ENCODE measurements at places on chromosomes 6 and 20.

DNA sequence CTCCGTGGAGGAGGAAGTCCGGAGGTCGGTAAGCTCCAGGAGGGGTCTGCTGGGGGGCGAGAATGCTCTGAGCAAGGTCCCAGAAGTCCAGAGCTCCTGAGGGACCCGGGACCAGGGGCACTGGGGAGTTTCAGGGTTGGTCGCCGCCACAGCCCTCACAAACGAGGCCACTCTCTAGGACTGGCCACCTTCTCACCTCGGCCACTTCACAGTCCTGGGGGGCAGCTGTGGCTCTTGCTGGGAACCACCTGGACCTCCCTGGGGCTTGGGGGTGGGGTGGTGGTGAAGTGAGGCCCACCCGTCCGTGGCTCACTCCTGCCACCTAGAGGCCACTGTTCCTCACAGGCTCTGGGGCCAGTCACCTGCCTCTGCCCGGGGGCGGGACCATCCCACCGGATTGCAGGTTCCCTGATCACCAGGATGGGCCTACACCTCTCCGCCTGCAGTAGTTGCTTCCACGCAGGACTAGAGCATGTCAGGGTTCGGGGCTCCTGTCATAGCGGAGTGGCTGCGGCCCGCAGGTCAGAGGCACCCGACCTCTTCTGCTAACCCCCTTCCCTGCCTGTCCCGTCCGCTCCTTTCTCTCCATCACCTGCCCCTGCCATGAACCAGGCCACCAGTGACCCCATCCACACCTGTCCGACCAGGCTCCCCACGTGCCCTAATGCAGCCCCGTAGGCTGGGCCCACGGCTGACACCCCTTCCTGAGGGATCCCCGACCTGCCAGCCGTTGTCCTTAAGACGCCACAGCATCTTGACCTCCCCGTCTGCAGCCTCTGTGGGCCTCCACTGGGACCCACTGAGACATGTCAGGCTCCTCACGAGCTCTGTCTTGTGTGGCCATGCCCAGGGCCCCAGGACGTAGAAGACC, 5.1 kb upstream of the TCEA2 start:
- DNase-seq = peak; percentile 61

- DNase-seq = no peak
Observed at GRCh38 chr6:125102891-125103290, 50.7 kb upstream of the TPD52L1 start.

DNA sequence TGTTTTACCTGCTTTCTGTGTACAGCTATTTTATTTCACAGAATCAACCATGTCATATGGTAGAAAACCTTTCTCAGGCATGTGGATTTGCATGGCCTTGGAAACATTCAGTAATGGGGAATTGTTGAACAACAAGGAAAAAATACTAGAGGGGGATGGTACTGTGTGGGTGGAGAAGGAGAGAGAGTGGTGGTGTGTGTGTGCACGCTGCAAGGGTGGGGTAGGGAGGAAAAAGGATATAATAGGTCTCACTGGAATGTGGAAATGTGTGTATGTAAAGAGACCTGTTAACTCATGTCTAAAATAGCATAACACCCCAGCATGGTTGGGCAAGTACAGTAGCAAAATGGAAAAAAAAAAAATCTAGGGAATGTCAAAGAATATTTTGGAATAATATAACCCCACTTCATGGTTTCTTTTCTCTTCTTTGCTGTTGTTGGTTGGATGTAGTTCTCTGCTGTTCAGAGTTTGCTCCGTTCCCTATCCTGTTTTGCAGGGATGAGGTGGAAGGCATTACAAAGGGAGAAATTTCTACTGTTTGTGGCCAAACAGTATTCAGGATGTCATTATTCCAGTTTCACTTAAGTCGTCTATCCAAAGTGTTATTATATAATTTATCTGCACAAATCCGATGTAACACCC, 93.9 kb upstream of the CITED2 start:
- no peak for DNase-seq

DNA sequence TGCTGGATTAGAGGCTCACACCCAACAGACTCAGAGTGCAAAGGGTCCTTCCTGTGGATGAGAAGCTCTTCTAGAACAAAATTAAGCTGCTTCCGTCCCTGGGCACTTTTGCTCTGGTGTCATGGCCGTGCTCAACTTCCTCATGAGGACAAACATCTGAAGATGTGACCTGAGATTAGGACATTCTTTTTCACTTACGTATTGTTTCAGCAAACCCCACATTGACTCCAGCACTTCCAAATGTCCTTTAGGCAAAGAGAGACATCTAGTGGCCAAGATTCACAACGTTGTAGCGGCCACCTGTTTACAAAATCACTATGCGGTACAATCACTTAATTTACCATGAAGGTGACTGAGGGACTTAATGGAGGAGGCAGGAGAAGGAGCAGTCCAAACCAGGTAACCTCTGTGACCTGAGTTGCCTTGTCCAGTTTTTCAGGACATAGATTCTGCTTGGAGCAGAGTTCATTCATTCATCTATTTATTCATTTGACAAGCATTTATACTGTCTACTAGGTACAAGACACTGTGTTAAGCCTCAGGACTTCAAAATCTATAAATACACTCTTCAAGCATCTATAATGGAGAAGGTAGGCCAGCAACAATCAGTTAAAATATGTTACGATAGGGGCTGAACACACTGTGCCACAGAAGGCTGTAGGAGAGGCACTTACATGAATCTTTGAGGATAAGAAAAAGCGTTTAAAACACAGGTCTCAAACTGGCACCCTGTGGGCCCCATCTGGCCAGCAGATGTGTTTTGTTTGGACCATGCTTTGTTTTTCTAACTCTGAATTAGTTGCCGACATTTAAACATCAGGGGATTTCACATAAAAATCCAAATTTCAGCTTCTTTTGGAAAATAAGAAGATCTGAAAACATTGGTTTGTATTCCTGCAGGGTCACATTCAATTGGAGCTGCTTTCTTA, 5.6 kb upstream of the ADGRF1 start:
- DNase-seq = peak; percentile 69

- DNase-seq = no peak
Observed at GRCh38 chr20:19750101-19750606, 7.9 kb upstream of the RIN2 start.

GRCh38 chr6:72769459-72770125, 147.7 kb downstream of the KCNQ5 start:
- no peak for DNase-seq

DNA sequence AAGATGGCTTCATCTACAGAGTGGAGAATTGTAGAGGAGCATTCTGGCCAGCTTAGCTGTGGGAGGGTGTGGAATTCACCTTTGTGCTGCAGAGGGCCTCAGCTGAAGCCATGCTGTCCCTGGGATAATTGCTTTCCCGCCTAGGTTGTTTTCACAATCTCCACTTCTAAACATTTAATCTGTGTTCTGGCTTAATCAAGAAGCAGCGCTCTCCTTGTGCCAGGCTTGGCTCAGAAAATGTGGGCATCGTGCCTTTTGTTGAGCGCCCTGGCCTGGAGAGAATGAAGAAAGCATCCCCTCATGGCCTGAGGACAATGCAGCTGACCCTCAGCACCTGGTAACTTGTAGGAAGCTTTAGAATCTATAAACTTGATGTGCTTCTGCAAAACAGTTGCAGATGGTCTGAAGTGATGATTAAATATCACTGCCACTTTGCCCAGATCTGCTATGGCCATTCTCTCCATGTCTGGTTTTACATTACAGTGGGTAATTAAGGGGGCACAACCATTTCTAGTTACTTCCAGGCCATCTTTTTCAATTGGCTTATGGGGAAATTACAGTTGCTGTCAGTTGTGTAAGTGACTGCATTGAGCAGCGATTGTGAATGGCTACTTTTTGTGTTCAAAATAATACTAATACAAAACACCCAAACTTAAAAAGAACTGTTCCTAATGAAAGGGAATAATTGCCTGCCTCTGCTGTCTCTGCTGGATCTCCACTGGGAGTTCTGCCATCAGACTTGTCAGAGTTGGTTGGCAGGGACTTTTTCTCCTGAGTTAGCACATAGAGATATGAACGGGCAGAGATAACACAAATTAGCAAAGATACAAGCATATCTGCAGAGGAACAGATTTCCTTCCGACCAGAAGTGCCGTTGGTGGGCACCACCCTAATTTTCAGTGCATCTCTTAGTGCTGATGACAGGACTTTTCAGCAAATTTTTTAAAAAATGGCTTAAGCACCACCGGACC, 18.4 kb downstream of the CTNNBL1 start:
- no peak for DNase-seq

GRCh38 chr6:39084506-39084905, 30.5 kb downstream of the SAYSD1 start:
- no peak for DNase-seq

GRCh38 chr6:32940656-32941213, at the start of gene HLA-DMB:
Gene HLA-DMB, minus strand, starts transcription at chr6:32941028. Its CDS starts 221 bp downstream, at chr6:32940807.
- DNase-seq = peak; percentile 67

- no peak for DNase-seq
Observed at GRCh38 chr6:33985947-33986346, 159.9 kb downstream of the GRM4 start.

- peak; percentile 2 for DNase-seq
Observed at GRCh38 chr6:76771059-76771634, 692.1 kb downstream of the HTR1B start.

GRCh38 chr6:79077715-79078074, 359 bp downstream of the PHIP start:
- no peak for DNase-seq

GRCh38 chr6:154558984-154559383, 48.5 kb upstream of the CNKSR3 start:
- no peak for DNase-seq

DNA sequence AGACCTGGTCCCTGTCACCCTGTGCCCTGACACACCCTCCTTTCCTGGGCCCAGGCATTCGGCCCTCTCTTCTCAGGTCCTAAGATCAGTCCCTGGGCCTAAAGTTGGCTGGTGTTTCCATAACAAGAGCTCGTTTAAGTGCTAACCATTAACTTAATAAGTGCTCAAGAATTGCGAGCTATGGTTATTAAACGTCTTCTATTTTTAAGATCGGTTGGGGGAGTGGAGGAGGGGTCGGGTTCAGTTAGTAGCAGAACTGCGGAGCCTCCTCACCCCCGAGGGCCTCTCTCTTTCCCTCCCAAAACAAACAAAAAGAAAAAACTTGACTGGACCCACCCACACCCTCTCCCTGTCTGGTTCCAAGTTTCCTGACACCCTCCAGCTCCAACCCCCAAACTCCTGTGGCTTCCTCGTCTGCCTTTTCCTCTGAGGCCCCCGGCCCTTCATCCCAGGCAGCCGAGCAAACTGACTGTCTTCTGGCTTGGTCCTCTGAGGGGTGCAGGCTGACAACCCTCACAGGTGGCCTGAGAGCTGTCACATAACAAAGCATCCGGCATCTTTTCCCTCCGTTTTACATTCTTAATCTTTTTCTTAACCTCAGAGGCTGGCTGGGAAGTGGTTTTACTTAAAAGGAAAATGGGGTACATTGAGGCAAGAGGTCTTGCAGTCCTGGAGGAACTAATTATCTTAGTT, 2.0 kb downstream of the STK35 start:
- peak; percentile 22 for DNase-seq

- no peak for DNase-seq
Observed at GRCh38 chr20:13029687-13030375, 21.1 kb downstream of the SPTLC3 start.

GRCh38 chr6:170193326-170193821, 97.5 kb downstream of the DLL1 start:
- DNase-seq = no peak

- DNase-seq = no peak
Observed at GRCh38 chr6:138833816-138834539, 38.1 kb downstream of the ECT2L start.

Measured in hindlimb muscle (tissue), 1 donor.